Frontal cortex (tissue), 4 donors: ENCODE measurements at places on chromosomes 5 and 9. TPM values are rescaled to one million over a fixed set of nuclear protein-coding genes. Genes with fewer than 3 reads are reported as not detected.

CA9 gene
- total RNA-seq = 0.82 TPM

PTGDS gene
- 61.1 TPM for total RNA-seq

PLAC8L1 gene
- 0.82 TPM for total RNA-seq

LEAP2 gene
- 1.2 TPM for total RNA-seq

SEMA5A gene
- 9.0 TPM for total RNA-seq

SPINK13 gene
- not detected for total RNA-seq

TEX48 gene
- not detected for total RNA-seq

CTNND2 gene
- total RNA-seq = 74.2 TPM

PDGFRB gene
- total RNA-seq = 12.2 TPM

SPINK5 gene
- not detected for total RNA-seq

MYOT gene
- not detected for total RNA-seq

QRFP gene
- under 0.01 TPM for total RNA-seq

FOXD4 gene
- 1.2 TPM for total RNA-seq

PLGRKT gene
- 23.2 TPM for total RNA-seq

C5orf22 gene
- total RNA-seq = 23.2 TPM

- no peak for DNase-seq
These were observed 16.2 kb downstream of the GPR21 start for GRCh38 chr9:123049589-123050222.

GRCh38 chr5:117235786-117236185 lies 661.2 kb upstream of the SEMA6A start:
- DNase-seq = no peak

- no peak for DNase-seq
These were observed 24.0 kb downstream of the NRG2 start for GRCh38 chr5:140018920-140019644.

DNA sequence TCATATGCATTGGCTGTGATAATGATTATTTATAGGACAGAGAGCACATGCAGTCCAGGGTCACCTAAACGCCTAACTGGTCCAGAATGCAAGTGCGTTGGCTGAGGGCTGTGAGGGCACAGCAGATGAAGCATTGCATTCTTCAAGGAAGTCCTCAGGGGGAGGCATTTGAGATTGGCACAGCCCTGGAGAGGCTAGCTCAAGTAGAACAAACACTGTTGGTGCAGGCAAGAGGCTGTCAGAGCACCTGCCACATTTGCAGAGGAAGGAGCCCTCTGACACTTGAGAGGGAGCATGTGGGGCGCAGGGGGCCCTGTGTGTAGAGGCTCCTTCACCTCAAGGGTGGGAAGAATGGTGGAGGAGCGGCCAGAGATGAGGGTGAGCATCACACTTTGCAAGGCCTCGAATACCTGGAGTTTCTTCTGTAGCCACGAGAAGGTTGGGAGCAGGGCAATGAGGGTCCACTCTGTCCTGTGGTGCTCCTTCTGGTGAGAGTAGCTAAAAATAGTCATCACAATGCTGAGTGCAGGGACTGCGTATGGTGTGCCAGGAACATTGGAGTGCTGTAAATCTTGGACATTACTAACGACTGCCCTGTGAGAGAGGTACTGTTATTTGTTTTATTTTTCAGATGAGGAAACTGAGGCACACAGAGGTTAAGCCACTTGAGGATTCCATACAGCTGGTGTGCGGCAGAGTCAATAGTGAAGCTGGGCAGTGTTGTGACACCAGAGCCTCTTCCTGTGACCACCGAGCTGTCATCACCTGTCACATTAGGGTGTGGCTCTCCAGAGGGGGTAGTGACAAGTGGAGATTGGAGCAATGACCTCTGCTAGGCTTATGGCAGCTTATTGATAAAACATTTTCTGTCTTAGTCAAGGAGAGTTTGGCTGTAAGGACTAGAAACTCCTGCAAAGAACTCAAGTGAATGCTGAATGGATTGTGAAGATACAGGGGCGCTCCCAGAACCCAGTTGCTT lies 100.2 kb downstream of the PIP5K1B start:
- DNase-seq = no peak

DNA sequence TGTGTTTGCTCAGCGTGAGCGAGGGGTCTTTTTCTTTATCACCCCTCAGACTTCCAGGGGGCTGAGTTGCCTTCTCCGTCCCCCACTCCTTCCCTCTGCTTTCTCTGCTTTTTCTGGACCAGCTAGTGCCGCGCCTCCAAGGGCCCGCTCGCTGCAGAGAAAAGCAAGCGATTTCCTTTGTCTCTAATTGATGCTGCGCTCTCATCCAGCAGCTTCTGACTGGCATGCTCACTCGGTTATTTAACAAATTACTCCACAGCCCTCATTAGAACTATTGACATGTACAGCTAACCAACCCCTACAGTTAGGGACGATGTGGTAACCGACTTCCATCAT lies 288.0 kb downstream of the ELAVL2 start:
- DNase-seq = no peak

DNA sequence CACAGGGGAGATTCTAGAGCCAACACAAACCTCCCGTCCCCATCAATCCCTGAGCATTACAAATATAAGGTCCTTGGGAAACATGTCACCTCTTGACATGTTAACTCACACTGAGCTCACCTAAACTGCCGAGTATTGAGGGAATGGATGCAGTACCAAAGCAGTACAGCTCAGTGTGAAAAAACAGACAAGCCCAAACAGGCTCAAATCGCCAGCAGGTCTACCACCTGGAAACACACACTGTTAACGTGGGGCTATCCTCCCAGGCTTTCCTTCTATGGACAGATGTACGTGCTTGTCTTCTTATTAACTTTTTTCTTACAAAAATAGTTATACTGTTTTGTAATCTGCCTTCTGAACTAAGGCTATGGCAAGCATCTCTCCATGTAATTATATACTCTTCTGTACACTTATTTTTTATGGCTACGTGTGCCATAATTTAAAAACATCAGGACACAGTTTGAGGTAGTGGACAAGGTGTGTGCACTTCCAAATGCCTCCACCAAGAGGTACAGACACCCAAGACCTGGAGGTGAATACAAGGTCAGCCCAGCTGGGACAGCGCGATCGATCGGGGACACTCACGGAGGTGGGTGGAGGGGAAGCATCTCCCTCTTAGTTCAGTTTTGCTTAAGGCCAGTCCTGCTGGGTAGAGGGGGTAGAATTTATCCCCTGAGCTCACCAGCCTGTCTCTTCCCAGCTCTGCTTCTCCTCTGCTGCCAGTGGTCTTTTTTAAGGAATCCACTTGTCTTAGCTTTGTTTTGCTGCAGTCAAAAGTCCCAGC lies 76.5 kb downstream of the DAP start:
- DNase-seq = no peak

- no peak for DNase-seq
These were observed 45.3 kb upstream of the CDH9 start for GRCh38 chr5:27083449-27084415.

DNA sequence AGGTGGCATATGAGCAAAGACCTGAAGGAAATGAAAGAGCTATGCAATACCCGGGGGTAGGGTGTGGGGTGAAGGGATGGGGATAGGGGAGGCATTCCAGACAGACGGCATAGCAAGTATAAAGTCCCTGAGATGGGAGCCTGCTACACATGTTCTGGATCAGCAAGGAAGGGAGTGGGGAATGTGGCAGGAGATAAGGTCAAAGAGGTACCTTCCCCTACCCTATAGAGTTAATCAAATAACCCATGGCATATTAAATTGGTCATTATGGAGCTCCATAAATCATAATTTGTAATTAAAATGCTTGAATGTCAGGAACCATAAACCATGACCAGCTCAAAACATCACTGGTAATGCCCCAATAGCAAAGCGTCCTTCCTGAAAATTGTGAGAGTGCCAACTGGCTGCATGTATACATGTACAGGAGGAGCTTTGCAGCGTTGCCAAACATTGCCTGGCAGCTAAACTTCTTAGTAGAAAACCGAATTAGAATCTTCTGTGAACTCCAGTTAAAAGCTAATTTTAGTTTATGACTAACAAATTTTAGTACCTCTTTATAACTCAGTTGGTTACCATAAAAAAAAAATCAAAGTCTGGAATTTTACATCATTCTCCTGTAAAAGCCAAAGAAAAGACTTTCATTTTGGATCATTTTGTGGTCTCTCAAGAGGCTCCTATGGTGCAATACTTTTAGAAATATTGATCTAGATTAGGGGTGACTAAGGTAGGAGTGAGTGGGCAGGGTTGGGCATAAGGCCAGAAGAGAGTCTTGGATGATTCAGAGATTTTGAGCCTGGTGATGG lies 4.7 kb downstream of the DNAI1 start:
- DNase-seq = no peak

DNA sequence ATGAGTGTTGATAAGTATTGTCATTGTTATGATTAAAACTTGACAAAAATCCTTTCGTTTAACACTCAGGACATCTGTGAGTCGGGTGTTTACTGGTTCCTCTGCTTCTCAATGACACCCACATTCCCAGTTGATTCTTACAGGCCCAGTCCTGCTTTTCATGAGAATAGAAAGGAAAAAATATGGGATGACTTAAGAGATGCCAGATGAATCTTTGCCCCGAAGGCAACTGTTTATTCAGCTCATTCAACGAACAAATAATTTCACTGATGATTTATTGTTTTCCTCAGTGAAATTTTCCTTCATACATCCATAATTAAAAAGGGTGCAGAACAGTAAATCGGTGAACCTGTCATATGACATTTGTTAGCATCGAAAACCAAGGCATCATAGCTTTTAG lies 452.4 kb upstream of the WWC1 start:
- DNase-seq = no peak

DNA sequence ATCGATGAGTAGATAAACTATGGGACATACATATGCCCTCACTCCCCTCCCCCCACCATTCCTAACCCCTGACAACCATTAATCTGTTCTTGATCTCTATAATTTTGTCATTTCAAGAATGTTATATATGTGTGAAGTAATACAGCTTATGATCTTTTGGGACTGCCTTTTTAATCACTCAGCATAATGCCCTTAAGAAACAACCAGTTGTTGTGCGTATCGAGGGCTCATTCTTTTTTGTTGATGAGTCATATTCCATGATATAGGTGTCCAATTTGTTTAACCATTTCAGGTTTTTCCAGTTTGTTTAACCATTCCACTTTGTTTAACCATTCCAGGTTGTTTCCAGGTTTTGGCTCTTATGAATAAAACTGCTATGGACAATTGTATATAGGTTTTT lies 75.6 kb downstream of the ARHGEF28 start:
- DNase-seq = no peak

- no peak for DNase-seq
These were observed 49.2 kb downstream of the KIAA1958 start for GRCh38 chr9:112535811-112536210.

DNA sequence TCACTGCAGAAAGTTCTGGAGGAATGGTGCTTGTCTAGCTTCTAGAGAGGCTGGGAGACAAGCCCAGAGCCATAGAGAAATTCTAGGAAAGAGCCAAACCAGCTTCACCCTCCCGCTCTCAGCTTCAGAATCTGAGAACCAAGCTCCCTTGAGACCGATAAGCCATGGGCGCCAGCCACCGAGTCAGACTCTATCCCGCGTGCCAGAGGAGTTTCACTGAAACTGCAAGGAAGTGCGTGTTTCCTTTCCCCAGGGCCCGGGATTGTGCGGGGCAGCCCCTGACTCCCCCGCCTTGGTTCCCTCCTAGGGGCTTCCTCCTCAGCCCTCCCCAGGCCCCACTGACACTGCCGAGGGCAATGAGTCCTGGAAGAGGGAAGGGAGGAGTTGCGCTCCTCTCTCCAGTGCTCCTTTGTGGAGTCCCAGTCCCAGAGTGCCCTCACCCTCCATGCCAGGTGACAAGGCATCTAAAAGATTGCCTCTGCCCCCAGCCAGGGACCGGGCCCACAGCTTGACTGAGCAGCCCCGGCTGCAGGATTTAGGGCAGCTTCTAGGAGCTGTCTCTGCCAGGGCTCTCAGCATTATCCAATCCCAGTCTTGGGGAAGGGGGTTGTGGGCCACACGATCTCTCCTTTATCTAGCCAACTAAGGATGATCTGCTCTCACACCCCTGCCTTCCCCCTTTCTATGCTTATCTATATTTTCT lies 18.4 kb upstream of the TCF7 start:
- DNase-seq = no peak

DNA sequence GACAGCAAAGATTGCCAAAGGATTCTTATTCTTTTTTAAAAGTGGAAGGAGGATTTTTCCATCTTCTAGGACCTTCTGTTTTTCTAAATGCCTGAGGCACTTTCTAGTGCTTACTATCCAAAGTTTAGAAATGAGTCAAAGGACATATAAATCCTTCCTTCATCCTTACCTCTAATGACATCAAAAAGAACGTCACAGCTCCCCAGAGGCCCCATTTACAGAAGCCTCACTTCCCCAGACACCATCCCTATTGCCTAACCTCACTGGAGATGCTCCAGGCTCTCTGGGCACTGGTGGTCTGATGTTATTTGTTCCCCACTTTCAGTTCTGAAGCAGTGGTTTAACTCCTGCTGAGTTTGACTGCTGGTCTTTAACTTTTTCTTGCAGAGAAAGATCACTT lies 504.3 kb downstream of the AGTPBP1 start:
- no peak for DNase-seq

DNA sequence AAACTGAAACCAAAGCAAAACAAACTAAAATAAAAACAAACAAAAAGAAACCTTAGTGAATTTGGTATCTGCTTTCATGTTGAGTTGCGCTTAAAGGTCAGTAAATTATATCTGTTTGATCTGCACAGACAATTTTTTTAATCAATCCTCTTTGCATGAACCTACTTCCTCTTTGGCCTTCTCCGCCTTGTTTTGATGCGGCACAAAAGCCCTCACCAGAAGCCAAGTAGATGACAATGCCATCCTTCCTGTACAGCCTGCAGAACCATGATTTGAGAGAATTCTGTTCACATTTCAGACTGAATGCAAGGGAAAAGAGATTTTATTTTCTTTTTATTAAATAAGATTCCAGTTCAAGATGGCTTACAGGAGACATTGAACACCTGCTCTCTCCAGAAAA lies 473.6 kb upstream of the FTMT start:
- DNase-seq = no peak

DNA sequence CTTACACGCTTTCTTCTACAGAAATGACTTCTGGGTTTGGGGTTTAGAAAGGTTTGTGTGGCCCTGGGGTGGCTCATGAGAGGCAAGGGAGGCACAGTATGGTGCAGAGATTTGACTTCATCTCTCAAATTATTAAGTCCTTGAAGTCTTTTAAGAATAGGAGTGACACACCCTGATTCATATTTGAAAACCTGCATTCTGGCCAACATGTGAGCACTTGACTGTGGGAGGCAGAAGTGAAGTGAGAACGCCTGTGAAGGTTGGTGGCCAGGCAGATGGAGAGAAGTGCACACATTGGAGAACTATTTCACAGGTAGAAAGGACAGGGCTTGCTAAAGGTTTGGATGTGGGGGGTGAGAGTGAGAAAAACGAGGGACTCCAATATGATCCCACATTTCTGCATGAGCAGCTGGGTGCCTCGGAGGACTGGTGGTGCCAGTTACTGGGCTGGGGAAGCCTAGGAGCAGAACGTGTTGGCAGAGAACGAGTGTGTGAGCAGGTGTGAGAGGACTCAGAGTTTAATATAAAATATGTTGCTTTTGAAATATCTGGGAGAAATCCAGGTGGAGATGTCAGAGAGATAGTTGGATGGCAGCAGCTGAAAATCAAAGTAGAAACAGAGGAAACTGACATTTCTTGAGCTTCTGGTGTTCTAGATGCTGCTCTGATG lies 240.0 kb upstream of the ADAMTSL1 start:
- no peak for DNase-seq
